ENCODE measurements at places on chromosomes 6 and 20.
A peak's percentile ranks its signal among the peaks of the same experiment; 100 is the strongest.

DNA sequence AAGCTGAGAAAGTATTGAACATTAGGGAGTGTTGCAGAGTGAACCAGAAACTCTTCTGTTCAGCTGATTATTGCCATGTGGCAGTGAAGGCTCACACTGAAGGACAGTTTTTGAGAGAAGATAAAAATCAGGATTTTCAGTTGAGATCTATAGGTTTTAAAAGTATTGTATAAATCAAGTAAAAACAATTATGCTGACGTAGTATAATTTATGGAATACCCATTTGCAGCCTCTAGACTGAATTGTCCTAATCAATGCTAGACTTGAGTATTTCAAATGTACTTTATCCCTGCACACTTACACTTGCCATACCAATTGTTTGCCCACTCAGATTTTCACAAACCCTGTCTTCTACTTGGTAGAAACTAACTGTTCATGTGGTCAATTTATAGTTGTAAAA lies 245.8 kb downstream of the FRK start:
- DNase-seq, result no peak

DNA sequence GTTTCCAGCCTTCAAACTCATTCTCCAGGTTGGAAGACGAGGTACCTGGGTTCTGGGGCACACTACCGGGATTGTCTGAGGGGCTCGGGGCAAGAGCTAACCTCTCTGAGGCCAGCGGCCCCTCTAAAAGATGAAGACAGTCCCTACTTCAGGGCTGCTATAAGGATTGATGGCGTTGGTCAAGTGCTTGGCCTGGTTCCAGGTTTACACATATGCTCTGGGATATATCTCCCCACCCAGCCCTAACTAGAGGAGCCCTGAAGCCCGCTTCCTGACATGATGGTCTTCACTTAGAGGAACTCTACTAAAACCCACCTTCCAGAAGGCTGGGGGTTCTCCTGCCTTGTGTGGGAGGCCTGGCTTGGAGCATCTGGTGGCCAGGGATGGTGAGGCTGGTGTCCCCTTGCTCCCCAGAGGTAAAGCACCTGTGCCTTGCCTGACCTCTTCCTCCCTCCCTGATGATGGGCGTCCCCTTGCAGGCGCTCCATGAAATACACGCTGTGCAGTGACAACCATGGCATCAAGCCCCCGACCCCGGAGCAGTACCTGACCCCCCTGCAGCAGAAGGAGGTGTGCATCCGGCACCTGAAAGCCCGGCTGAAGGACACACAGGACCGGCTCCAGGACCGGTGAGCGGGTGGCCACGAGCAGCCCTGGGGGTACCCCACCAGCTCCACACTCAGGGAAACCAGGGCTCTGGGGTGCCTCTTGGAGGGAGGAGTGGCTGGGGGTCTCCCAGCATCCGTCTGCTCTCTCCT lies 28.7 kb downstream of the SDCBP2 start:
- no peak for DNase-seq

- DNase-seq, result no peak
These were observed 30.3 kb upstream of the GCM1 start for GRCh38 chr6:53178837-53179432.

DNA sequence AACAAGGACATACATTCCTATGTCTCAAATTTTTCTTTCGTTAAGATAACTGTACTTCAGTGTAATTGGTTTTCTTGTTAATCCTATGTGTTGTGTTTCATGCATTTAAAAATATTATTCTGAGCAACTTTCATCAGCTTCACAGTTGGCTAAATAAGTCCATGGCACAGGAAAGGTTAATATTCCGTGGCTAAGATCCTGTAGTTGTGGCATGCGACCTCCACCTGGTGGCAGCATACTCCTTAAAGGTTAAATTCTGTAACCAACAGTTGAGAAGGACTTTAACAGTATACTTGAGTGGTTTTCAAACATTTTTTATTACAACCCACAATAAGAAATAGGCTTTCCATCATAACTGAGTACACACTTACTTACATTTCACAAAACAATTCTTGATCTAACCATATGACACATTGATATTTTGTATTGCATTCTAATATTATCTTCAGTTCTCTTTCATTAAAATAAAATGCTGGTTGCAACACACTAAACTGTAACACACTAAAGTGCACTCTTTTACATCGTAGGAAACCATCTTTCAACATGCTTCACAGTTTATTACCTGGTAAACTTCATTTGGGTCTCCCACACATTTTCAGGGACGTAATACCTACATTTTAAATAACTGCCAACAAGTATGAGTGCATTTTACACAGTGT lies 118.3 kb downstream of the SLX4IP start:
- DNase-seq, result no peak

GRCh38 chr6:133568970-133569889 lies 319.7 kb upstream of the TCF21 start:
- DNase-seq, result no peak

DNA sequence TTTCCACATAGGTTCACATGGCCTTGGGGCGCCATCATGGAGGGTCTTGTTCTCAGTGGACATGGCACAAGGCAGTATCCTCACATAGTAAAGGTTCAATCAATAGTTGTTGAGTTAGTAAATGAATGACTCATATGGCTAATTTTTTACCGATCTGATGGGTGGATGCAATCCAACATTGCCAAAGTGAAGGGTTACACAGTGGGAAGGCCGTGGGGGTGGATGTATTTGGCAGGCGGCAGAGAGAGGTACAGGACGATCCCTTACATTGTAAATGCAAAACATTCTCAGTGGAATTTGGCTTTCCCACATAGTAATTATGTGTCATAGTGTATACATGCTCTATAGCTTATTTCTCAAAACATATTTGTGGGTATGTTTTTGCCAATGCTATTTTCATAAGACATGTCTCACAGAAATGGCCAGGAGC lies 21.0 kb upstream of the PDE7B start:
- DNase-seq, result no peak

GRCh38 chr6:158514176-158514575 lies 45.7 kb upstream of the TMEM181 start:
- peak; percentile 17 for DNase-seq

DNA sequence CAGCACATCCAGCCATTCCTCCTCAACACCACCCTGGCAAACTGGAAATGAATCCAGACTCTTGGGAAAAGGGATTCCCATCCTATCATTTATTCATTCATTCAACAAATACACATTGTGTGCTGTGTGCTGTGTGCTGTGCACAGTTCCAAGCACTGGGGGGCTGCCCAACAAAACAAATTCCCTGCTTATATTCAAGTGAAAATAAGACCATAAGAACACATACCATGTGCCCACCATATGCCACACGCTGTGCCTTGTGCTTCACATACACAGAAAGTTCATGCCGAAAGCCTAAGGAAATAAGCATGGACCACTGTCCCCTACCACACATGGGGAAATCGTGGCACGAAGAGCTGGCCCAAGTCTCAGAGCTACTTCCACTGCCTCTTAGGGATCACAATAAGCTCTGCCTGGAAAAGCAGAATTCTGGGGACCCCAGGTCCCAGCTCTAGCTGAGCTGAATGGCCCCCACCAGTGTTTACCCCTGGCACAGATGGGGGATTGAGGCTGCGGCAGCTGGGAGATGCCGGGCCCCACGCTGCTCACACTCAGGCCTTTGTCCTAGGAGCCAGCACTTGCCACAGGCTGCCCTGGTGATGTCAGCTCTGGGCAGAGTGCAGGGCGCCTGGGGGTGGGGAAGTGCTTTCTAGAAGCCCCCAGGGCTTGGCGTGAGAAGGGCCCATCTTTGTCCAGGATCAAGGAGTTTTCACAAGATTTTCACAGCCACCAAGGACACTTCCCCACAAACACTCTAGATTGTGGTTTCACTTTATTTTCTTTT lies 99.6 kb downstream of the PREX1 start:
- DNase-seq, result no peak

DNA sequence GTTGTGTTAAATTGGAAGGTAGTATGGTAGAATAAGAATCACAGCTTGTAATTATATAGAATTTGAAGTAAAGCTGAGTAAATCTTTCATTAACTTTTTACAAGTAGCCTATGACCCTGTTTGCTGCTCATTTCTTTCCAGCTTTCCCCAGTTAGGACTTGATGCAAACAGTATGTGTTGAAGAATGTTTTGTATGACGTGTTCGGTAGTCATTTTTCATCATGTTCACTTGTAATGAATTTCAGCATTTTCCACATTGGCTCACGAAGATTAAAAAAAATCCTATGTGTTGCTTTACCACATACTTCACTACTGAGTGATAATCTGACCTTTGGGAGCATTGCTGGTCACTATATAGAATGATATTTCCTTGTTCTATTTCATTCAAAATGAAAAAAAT lies 162.4 kb downstream of the CDKAL1 start:
- DNase-seq, result no peak

DNA sequence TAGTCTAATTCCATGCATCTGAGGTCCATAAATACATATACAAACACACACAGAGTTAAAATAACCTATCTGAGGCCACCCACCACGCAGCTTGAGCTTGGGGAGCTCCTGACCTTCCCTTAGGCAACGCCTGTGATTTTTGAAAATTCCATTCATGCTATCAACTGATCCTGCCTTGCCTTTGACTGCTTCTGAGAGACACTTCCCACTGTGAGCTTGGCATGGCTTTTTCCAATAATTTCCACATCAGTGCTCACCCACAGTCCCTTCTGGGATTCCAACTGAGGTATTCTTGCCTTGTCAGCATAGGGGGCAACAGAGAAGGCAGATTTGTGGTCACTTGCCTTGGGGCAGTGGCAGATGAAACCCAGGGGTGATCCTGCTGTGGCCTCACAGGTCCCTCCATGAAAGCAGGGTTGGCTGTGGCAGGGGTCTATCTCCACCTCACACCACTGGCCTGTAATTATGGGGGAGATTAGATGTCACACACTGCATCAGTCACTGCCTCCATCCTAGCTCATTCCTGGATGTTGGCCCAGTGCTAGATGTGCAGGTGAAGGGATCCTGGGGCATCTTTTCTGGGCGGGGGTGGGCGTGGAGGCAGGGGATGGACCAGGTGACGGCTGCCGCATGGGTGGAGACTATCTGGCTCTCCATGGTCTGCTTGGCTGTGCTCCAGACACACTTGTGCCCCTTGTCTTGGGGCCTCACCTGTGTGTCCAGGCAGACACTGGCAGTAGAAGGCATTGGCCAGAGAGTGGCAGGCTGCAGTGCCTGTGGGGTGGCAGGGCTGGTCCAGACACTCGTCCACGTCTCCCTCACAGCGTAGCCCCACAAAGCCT lies 11.2 kb upstream of the GPSM3 start:
- DNase-seq, result no peak

- DNase-seq, result no peak
These were observed 32.7 kb downstream of the COL21A1 start for GRCh38 chr6:56214703-56215101.

- no peak for DNase-seq
These were observed 23.4 kb downstream of the COL21A1 start for GRCh38 chr6:56223995-56224394.

DNA sequence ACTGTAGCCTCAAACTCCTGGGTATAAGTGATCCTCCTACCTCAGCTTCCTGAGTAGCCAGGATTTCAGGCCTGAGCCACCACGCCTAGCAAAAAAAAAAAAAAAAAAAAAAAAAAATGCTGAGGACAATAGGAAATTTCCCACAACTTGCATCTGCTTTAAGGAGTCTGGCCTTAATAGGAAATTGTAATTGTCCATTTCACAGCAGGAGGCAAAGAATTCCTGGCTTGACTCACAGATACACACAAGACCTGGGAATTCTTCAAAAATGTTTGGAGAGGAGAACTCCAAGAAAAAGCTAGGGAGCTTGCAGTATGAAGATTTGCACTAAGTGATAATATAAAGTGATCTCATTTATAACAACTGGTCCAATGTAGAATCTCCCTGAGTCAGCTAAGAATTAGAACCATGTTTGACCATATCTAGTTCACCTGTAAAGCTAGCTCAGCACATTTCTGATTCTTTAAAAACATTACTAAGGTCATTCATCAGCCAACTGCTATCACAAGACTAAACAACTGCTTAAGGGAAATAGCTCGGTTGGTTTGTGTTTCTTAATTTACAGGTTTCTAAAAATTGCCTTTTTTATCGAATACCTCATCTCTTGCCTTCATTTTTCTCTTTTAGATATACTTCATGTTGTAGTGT lies 80.2 kb upstream of the SLC2A12 start:
- no peak for DNase-seq

DNA sequence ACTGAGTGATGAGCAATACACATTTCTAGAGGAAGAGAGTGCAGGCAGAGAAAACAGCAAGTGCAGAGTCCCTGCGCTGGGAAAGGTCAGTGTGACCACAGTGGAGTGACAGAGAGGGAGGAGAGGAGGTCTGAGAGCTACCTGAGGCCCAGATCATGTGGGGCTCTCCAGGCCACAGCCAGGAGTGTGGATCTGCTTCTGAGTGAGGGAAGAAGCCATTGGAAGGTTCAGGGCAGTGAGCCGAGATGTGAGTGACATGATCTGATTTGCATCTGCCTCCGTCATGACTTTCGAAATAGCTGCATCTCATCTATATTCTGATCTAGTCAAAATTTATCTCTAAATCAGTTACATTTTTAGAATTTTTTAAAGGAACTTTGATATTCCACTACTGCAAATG lies 367.1 kb downstream of the PREX1 start:
- DNase-seq, result no peak

GRCh38 chr6:157672726-157673412 lies 150.2 kb upstream of the SNX9 start:
- no peak for DNase-seq

- DNase-seq, result no peak
These were observed 4.8 kb upstream of the RBPJL start for GRCh38 chr20:45301824-45302271.

DNA sequence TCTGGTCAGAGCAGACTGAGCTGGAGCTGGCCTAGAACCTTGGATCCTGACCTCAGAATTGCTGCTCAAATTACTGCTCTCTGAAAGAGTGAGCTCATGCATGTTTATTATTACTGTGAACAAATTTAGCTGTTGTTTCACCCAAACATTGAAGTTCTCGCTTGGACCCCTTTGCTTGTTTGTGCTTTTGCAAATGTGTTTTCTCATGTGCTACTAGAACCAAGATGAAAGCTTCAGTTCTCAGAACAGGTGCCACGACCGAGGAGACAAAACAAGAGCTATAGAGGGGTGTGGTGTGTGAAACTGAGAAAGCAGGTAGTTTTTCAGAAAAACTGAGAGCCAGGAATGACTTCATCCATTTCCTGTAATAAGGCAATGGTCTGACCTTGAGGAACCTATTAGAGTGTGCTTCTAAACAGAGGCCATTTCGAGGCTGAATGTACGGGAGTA lies 50.0 kb upstream of the ESR1 start:
- DNase-seq, result no peak

DNA sequence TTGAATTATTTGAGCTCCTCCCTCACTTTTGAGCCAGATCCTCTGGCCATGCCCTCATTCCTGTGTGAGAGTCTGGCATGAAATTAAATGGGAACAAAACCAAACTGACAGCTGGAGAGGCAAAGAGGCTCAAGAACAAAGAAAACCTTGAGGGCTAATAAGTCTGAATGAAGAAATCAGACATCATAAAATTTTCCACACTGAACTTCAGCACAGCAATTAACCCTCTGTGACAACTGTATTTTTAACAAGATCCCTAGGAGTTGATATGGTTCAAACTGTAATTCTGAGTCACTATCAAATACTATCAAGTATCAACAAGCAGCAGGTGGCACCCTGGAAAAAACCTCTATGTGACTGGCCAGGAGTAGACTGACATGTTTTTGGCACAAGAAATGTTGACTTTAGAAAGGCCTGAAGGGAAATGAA lies 109.4 kb upstream of the EMILIN3 start:
- no peak for DNase-seq
